Muscle of back (tissue), 13 donors: ENCODE measurements at places on chromosomes 7 and 10.

- peak; percentile 74 for DNase-seq
Measured at GRCh38 chr7:4745971-4746919, 29.2 kb upstream of the AP5Z1 start.

- DNase-seq = no peak
Measured at GRCh38 chr7:98280296-98280695, 1.2 kb upstream of the BRI3 start.

- peak; percentile 47 for DNase-seq
Measured at GRCh38 chr10:33341637-33342036, 7.2 kb upstream of the NRP1 start.

DNA sequence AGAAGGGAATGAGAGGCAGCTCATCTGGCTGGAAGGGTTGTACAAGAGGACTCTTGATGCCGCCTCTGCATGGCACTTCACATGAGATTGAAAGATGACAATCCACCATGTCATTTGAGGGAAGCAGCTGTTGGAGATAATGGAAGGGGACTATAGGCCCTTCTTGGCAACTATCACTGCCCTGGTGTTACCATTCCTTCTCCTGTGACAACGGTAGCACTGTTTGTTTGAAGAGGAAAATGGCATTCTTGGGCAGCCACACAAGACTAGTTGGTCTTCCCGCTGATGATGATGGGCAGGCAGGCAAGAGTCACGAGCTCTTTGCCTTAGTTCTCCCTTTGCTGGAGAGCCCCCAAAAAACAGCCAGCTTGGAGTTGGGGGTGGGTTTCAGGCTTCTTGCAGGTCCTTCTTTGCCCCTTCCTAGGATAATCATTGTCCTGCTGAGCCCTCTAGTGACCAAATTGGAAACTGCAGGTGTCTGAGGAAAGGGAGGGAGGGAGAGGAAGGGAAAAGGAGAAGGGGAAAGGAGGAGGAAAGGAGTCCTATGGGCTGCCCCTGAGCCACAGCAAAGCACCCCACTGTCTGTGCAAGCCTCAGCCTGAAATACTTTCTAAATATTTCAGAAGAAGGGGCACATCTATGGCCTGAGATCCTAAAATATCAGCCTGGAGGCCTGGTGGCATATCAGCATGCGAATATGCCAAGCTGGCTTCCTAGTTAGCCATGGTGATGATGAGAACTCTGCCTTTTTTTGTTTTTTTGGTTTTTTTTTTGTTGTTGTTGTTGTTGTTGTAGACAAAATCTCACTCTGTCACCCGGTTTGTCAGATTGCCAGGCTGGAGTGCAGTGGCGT is 165.6 kb upstream of the KMT2E start:
- DNase-seq = peak; percentile 33

DNA sequence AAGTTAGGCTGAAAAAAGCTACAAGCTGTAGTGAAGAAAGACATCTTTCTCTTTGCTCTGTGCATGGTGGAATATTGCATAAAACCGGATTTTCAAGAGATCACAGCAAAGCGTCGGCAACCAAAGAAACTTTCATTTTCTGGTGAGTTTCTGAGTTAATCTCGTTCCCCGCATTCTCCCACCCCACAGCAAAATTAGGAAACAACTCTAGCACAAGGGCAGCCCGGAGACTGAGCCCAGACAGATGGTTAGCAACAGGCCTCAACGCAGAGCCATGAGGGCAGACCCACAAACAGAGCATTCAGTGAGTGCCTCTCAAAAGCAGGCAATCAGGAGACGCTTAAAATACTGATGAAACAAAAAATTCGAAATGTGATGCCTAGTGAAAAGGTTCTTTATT is 396.1 kb upstream of the KLF6 start:
- no peak for DNase-seq

- DNase-seq = no peak
Measured at GRCh38 chr7:141154131-141154732, 80.4 kb downstream of the TMEM178B start.

- DNase-seq = no peak
Measured at GRCh38 chr10:77715088-77715487, 77.5 kb upstream of the KCNMA1 start.

DNA sequence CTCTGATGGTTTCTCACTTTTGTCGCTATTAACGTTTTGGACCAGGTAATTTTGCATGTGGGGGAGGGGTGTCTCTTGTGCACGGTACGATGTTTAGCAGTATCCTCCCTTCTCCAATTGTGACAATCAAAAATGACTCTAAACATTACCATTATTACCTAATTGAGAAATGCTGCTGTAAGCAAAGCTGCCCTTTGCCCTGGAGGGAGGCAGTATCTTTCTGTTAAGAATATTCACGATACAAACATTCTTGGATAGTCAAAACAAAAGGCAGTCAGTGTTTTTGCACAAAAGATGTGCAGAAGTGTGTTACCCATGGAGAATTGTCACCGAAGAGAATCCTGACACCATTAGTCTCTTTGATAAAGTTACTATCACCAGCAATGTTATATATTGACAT is 9.6 kb downstream of the MALSU1 start:
- DNase-seq = no peak

DNA sequence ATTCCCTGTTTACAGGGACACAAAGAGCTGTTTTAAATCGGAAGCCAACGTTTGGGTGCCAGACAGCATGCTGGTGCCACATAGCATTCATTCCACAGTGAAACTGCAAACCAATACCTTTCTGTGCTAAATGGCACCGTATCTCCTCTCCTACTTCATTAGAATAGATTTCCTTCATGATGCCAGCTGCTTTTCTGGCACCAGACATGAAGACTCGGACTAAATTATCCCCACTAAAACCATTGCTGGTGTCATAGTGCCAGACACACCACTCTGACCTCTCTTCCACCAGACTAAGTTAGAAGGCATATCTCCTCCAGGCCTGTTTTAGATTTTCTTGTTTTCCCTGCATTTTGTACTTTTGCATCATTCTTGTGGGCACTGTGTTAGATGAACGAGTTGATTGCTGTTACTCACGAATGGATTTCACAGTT is 155.1 kb downstream of the ETV1 start:
- DNase-seq = no peak

DNA sequence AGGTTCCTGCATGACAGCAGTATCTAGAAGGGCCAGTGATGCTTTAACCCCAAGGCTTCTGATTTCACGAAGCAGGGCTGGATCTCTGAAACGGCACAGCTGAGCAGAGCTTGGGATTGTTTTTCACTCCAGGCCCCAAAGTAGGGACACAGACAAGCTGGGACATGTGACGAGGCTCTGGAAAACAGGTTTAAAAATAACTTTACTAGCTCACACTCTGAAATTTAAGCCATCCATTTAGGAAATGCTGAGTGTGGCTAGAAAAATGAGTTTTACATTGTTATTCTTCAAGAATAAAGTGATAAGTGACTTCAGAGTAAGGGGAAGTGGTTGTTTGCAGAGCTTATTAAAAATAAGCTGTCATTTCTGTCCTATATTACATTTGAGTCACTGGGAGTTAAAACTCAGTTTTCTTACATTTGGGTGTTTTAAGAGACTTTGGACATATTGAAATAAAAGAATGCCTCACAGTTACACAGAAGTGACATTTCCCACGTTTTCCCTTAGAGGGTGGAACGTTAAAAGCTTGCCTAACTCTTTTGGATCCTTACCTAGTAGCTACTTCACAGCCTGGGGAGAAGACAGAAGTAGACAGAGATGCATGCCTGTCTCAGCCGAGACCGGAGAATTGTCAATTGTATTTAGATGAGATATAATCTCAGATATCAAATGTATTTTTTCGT is 107.8 kb downstream of the GALNT17 start:
- DNase-seq = peak; percentile 65

GRCh38 chr10:17387861-17388503 is 66.4 kb downstream of the ST8SIA6 start:
- peak; percentile 31 for DNase-seq

- DNase-seq = no peak
Measured at GRCh38 chr7:98755138-98755898, 114.5 kb downstream of the TMEM130 start.

GRCh38 chr10:133062085-133062484 is 25.6 kb upstream of the ADGRA1 start:
- DNase-seq = no peak

DNA sequence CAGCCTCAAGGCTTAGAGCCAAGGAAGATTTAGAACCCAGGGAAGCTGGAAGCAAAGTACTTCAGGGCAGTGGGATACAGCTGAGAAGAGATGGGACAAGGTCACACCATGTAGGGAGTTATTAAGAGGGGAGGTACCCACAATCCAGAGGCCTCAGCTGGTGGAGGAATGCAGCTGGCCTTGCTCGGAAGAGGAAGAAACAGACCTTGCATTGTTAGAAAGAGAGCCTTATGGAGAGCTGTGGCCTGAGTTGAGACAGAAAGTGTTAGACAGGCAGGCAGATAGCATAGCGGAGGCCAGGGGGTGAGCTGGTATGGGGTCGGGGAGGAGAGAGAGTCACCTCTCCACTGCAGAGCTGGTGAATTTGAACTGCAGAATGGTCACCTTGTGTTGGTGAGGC is 173.1 kb downstream of the JCAD start:
- DNase-seq = no peak

GRCh38 chr7:133629701-133630100 is 376.8 kb downstream of the EXOC4 start:
- DNase-seq = no peak

GRCh38 chr7:129465080-129465479 is 30.8 kb downstream of the STRIP2 start:
- no peak for DNase-seq

DNA sequence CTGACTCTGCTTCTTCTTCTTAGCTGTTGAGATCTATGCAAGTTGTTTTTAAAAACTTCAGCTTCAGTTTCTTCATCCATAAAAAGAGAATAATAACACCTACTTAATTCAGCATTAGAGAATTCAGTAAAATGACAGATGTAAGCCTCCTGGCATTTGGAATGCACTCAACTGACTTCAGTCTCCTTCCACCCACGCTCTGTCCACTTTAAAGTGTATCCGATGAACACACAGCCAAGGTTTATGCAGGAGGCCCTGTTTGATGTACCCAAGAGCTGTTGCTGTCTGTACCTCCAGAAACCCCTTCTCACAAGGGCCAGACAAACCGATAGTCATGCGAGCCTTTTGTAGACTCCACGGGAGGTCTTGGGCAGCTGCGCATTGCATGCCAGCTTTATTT is 27.1 kb upstream of the SLC35B4 start:
- DNase-seq = no peak

GRCh38 chr7:5766321-5766761 is 15.1 kb downstream of the RNF216 start:
- no peak for DNase-seq

DNA sequence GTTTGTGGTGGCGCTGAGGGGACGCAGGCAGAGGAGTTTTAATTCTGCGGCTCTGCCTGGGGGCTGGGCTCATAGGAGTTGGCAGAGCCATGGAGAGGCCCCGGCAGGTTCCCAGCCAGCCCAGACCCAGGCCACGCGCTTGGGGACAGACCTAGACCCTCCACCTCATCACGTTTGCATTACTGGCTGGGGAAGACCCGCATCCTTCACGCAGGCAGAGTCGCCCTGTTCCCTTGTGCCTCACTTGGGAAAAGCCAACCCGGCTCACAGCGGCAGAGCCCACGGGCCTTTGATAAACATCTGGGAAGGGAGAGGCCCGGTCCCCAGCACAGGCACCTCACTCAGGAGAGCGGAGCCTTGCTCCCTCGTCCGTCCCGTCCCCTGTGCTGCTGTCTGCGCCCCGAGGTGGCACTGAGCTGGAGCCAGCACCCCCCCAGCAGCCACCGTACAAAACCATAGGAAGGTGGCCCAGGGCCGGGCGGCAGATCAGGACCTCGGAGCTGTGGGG is 112.8 kb downstream of the CYTH3 start:
- no peak for DNase-seq

GRCh38 chr10:103096130-103096529 is 96.9 kb downstream of the NT5C2 start:
- DNase-seq = no peak

DNA sequence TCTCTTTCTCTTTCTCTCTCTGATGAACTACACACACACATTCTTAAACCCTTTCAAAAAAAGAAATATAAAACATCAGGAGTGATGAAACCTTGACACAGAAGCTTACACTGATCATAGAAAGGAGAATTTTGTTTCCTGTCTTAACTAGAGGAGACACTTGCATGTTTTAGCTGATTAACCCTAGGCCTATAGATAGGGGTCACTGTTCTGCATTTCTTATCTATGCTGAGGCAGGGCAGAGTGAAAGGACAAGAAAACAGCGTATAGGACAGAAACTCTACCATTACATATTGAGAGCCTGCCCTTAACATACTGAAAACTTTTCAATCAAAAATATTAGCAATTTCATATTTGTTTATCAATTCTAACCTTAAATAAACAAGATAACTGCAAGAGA is 680.6 kb upstream of the MBL2 start:
- no peak for DNase-seq

DNA sequence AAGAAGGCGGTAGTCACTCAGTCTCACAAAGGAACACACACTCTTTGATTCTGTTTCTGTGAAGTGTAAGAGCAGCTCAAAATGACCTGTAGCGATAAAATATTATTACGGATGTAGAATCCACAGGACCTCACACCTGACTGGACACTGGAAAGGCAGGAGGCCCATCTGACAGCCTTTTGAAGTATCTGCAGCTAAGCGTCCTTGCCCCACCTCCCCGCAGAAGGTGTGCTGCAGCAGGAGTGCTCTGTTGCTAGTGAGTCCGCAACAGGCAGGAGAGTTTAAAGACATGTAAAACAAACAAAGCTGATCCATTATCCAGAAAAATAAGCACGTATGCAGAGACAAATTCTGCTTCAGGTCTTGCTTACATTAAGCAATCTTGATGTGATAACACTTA is 355.5 kb downstream of the GPR158 start:
- no peak for DNase-seq

DNA sequence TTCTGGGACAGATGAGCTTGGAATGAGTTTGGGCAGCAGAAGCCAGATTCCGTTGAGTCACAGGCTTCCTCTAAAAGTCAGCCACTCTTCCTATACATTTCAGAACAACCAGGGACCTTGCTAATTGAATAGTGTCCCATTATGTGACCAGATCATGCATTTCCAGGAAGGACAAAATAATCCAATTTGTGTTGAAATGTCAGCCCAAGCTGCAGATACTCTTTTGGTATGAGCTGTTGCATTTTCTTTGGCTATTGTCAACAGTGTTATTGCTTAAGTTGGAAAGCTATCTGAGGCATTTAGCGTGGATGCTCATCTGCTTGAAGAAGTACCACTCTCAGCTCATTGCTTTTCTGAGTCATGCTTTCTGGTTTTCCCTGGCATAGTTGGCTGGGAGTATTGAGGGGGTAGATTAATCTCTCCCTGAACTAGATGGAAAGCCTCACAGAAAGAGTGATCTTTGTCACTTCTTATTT is 223.7 kb upstream of the HABP2 start:
- DNase-seq = peak; percentile 71

- DNase-seq = peak; percentile 73
Measured at GRCh38 chr10:58577437-58577777, 64.7 kb downstream of the BICC1 start.
